ENCODE measurements at places on chromosomes 2 and 18. TPM values are rescaled to one million over a fixed set of nuclear protein-coding genes. Genes with fewer than 3 reads are reported as not detected.

The CHRNA1 gene
- total RNA-seq: not detected

The ANKRD62 gene
- total RNA-seq: not detected

The ST3GAL5 gene
- 19.4 TPM for total RNA-seq

The PLEKHM3 gene
- 15.1 TPM for total RNA-seq

All from fibroblast of the aortic adventitia (primary cell).